Naive thymus-derived CD8-positive, alpha-beta T cell (primary cell): ENCODE measurements at places on chromosomes 12 and 14. TPM values are rescaled to one million over a fixed set of nuclear protein-coding genes. Genes with fewer than 3 reads are reported as not detected.

The EFS gene
- total RNA-seq, result not detected

The SLC5A8 gene
- not detected for total RNA-seq

The KRT7 gene
- not detected for total RNA-seq

The KCNMB4 gene
- total RNA-seq, result 3.2 TPM

The HCAR2 gene
- not detected for total RNA-seq

The EID3 gene
- 10.6 TPM for total RNA-seq

The PTPRO gene
- 4.4 TPM for total RNA-seq

The MUCL1 gene
- total RNA-seq, result not detected

The RIMBP2 gene
- total RNA-seq, result not detected

The SLC24A4 gene
- not detected for total RNA-seq

The BICDL1 gene
- 157 TPM for total RNA-seq

The FAM234B gene
- 5.0 TPM for total RNA-seq

The PITPNM2 gene
- total RNA-seq, result 42.7 TPM

The NOC4L gene
- total RNA-seq, result 21.8 TPM

The PSMA3 gene
- total RNA-seq, result 136 TPM

The SMCO2 gene
- total RNA-seq, result not detected

The FOXG1 gene
- total RNA-seq, result not detected

The BBS10 gene
- total RNA-seq, result 9.2 TPM

The ASCL1 gene
- total RNA-seq, result not detected

The KRT2 gene
- 0.62 TPM for total RNA-seq

The CLEC4A gene
- total RNA-seq, result 1.4 TPM

The FAM181A gene
- not detected for total RNA-seq

The HOTAIR gene
- not detected for total RNA-seq

The CNPY2 gene
- 85.6 TPM for total RNA-seq

The CFAP54 gene
- total RNA-seq, result 0.82 TPM

The VTI1B gene
- total RNA-seq, result 74.2 TPM

The GNB3 gene
- 3.8 TPM for total RNA-seq

The WNT5B gene
- not detected for total RNA-seq

The CAPZA3 gene
- not detected for total RNA-seq

The NINJ2 gene
- total RNA-seq, result 0.85 TPM

The TGFB3 gene
- 9.1 TPM for total RNA-seq

The MEG3 gene
- not detected for total RNA-seq
